ENCODE measurements at places on chromosomes 7 and 10.

DNA sequence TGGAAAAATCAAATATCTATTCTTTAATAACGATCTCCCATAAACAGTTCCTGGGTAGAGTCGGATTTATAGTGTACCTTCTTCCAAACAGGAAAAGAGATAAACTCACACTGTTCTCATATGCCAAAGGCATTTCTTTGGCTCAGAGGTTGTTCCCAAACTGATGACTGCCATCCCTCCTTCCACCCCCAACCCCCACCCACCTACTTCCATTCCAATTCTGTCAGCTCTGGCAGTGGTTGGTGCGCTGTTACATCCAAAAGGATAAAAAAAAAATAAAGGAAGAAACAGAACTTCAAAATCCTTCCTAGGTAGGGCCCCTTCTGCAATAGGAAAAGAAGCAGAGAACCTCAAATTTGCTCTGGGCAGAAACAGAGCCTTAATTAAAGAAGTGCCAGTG lies 104.7 kb downstream of the DGKI start:
- DNase-seq, result no peak

- no peak for DNase-seq
Observed at GRCh38 chr7:7830122-7830878, 111.9 kb upstream of the RPA3 start.

DNA sequence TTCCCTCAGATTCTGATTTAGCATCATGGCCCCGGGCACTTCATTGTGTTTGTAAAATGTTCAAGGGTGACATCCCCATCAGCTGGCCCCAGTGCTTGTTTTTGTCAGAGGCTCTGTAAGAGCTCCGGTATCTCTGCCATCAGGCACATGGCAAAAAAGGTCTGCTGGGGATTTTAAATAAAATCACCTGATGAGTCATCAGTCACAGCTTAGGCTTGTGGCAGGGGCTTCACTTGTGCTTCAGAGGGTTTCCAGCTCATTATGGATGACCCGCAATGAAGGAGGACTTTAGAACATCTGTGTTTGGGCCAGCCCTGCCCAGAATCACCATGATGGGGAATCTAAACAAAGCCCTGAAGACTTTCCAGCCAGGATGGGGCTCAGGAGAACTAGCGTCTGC lies 259.9 kb downstream of the ZEB1 start:
- no peak for DNase-seq

DNA sequence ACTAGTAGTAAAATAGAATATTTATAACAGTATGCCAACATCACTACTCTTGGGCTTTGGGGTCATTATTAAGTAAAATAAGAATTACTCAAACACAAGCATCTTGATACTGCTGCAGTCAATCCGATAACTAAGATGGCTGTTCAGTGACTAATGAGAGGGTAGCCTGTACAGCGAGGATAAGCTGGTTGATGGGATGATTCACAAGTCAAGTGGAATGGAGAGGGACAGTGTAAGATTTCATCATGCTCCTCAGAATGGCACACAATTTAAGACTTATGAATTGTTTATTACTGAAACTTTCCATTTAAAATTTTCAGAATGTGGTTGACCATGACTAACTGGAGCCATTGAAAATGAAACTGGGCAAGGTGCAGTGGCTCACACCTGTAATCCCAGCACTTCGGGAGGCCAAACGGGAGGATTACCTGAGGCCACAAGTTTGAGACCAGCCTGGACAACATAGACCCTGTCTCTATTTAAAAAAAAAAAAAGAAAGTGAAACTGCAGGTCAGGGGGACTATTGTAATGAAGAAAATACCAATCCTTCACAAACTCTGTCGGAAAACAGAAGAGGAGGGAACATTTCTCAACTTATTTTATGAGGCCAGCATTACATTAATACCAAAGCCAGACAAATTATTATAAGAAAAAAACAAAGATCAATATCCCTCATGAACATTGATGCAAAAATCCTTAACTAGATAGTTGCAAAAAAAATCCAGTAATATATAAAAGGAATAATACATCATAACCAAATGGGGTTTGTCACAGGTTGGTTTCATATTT lies 11.2 kb downstream of the AVL9 start:
- no peak for DNase-seq

GRCh38 chr7:82162289-82162688 lies 281.3 kb downstream of the CACNA2D1 start:
- DNase-seq, result no peak

DNA sequence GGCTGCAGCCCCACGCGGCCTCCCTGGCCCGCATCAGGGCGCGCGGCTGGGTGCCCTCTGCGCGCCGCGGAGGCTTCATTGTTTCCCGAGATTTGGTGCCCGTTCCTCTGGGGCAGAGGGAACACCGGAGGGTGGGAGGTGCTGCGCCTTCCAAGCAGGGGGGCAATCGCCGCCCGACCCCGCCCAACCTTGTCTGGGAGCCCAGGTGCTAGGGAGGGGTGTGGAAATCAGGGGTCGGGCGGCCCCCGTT lies 1.0 kb upstream of the NRP1 start:
- no peak for DNase-seq

DNA sequence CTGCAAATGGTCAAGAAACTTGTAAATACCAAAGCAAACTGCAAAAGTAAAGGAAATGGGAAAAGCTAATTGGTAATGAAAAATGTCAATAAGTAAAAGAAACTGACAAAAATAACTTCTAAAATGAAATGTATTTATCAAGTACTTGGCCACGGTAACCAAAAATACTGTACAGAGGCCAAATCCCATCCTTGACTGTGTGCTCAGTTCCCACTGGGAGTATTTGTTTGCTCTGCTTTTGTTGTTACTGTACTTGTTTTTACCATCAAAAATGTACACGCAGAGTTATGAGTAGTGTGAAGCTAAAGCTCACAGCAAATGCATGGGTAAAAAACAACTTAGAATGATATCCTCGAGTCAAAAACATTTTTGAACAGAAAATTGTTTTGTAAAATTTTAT lies 31.1 kb downstream of the ENKUR start:
- DNase-seq, result no peak

DNA sequence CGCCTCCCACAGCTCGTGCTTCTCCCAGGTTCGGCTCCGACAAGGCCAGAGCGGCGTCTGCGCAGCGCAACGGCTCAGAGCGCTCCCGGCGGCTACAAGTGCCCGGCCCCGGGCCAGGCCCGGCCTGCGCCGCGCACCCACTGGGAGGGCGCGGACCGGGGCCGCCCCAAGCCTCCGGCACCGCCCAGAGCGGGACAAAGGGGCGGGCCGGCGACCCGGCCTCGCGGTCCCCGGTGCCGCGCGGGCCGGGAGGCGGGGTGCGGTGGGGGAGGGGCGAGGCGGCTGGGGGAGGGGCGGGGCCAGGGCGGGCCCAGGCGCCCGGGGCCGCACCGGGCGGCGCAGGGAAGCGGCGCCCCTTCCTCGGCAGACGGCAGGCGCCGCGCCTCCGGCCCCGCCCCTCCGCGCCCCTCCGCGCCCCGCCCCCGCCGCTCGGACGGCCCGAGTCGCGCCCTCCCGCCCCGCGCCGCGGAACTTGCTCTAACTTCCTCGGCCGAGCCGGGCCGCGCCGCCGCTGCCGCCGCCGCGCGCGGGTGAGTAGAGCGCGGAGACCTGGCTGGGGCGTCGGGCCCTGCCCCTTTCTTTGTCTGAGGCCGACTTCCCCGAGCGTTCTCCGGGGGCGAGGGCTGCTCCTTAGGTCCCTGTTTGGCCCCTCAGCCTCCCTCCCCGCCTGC lies at the start of gene TSPAN14:
TSS of gene TSPAN14 (plus strand) at position 469 of the 671 bp plus-strand sequence. CDS start 34,924 bp downstream, outside the sequence.
- peak; percentile 77 for DNase-seq

- no peak for DNase-seq
Observed at GRCh38 chr7:101172854-101173751, 7.0 kb downstream of the NAT16 start.

- DNase-seq, result no peak
Observed at GRCh38 chr10:102726274-102726673, 11.8 kb downstream of the SFXN2 start.

- no peak for DNase-seq
Observed at GRCh38 chr7:68542831-68543230, 1055.4 kb upstream of the AUTS2 start.

DNA sequence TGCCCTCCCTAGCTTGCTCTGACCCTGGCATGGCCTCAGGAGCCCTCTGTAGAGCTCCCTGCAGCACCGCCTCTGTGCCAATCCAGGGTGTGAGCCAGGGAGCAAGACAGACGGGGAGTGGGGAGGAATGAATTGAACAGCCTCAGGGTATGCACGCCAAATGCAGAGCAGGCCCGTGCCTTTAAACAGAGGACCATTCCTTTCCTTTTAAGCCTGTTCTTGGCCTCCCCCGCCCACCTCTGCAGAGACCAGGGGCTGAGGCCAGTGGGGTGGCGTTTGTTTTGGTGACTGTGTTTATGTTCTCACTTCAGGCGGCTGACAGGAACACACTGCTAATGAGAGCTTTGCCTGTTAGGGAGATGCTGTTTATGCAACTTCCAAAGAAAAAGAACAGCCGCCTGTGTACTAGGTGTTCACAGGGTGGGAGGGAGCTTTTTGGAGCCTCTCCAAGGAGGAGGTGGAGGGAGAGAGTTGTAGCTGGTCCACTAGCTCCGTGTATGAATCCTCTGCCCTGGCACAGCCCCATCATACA lies 528.1 kb upstream of the DPP6 start:
- DNase-seq, result no peak

DNA sequence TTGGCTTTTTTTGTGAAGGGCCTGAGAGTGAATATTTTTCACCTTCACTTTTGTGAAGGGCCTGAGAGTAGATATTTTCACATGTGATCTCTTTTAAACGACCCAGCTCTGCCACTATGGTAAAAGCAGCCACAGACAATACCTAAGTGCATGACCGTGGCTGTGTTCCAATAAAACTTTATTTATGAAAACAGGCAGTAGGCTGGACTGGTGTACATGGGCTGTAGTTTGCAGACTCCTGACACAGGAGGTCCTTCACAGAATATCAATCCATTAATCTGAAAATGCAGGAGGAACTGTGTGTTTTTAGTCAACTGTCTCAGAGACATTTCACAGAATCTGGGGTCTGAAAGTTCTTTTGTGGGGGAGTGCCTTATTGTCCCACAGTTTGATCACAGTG lies 186.9 kb downstream of the PRKCQ start:
- DNase-seq, result no peak

DNA sequence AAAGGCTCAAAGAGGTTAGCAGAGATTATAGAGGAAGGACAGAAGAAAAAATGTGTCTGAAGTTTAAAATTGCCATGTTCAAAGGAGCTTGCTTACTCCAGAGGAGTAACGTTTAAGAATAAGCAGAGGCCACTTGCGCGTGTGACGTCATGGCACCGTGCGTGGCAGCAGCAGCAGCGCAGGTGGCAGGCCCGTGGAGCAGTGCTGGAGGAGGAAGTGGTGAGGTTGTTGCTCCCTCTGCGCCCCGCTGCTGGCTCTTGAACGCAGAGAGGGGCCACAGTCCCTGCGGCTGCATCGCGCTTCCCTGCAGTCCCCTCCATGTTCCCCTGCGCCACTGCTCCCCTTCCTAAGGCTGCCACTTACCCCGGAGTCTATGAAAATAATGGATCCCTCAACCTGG lies 37.5 kb downstream of the GDI2 start:
- peak; percentile 75 for DNase-seq

All from stimulated activated CD4-positive, alpha-beta T cell treated with anti-CD3 and anti-CD28 coated beads, Interleukin-4, amount 100 ng/mL, for 1 hour (primary cell).